B cell (primary cell): ENCODE measurements at places on chromosomes 1 and 21. TPM values are rescaled to one million over a fixed set of nuclear protein-coding genes. Genes with fewer than 3 reads are reported as not detected.
A peak's percentile ranks its signal among the peaks of the same experiment; 100 is the strongest.

MLLT11 gene
- polyA plus RNA-seq = 2.4 and 2.7 TPM in 2 replicates

STIL gene
- polyA plus RNA-seq = 0.79 and 1.2 TPM in 2 replicates

OR2L3 gene
- polyA plus RNA-seq = 0.17 and 0.42 TPM in 2 replicates

CD1E gene
- 0.33 TPM in 1 of 2 replicates, not detected in the other for polyA plus RNA-seq

TADA1 gene
- polyA plus RNA-seq = 12.0 and 13.0 TPM in 2 replicates

KANK4 gene
- polyA plus RNA-seq = not detected in 2 replicates

DNA sequence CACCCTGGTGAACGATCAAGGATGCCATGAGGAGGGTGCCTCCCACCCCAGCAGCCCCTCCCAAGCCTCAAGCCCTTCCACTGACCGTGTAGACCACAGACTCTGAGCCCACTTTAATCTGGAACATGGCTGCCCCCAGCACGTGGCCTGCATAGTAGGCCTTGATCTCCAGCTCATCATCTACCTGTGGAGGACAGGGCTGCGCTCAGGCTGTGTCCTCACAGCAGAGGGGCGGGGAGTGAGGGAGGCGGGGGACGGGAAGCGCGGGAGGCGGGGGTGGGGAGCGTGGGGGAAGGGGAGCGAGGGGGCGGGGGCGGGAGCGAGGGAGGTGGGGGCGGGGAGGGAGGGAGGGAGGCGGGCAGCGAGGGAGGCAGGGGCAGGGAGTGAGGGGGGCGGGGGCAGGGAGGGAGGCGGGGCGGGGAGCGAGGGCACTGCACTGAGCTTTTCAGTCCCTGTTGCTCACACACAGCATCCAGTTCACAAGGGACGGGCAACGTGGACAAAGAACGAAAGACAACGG, 7.1 kb downstream of the PUSL1 start:
- DNase-seq = no peak

DNA sequence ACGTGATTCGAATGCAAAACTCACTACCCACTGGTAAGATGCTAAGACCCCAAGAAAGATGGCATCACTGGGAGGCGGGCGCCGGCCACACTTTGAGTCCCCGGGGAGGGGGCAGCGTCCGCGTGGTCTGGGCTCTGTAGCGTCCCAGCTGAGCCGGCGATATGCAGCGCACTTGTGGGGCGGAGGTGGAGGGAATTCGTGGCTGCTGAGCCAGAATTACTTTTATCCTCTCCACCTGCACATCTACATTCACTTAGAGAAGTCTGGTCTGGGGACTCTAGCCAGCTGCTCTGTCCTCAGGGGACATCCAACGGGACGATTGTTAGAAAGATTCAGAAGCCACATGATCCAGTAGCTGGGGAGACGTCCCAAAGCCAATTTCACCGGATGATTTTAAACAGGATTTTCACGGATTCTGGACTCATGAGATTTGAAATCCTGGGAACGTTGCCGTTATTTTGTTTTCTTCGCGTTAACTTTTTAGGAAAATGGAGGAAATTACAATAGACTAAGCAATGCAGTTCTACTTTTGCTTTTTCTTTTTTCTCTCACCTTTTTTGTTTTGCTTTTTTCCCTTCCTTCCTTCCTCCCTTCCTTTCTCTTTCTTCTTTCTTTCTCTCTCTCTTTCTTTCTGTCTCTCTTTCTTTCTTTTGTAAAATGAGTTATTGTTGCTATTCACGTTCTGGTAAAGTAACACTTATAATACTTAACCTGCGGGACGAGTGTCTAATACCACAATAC, 1.3 kb downstream of the JAM2 start:
- DNase-seq = no peak

GRCh38 chr1:156073740-156074139, 8.5 kb downstream of the MEX3A start:
- DNase-seq = no peak

DNA sequence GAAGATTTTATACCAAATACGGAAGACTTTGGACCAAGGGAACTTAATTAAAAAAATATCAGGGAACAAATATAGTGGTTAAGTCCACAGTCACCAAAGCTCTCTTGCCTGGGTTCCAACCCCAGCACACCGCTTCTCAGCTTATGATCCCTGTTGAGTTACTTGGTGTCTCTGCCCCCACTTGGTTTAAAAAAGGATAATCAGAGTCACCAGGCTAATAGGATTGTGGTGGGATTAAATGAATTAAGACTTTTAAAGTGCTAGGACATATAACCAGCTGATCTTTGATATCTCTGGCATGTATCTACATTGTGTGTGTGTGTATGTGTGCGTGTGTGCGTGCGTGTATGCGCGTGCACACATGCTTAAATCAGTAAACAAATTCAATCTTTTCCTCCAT, 474.7 kb upstream of the DAB1 start:
- no peak for DNase-seq

DNA sequence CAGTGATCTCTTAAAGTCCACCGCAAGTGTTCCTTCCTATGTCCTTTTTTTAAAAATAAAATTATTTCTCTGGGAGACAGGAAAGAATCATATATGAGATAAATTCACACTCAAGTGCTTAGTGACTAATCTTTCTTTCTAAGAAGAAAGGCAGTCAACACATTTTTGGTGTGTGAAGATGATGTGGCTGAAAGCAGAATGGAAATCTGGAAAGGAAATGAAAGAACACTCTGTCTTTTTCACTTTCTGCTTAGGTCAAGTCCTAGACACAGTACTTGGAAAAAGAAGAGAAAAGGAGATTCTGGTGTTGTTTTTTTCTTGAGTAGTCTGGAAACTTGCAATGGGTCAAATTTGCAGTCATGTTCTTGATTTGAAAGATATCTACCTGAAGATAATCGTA, 45.5 kb upstream of the PRRX1 start:
- DNase-seq = no peak

DNA sequence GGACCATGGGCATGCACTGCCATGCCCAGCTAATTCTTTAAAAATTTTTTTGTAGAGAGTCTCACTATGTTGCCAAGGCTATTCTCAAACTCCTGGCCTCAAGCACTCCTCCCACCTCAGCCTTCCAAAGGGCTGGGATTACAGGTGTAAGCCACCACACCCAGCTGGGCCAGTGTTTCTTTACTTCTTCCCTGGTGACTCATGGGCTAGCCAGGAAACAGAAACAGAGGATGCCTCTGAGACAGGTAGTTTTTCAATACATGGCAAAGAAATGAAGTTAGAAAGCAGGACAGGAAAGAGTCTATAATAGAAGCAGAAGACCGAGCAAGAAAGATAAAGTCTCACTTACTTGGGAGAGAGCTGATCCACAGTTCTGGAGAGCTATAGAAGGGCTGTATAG, 7.6 kb upstream of the C1orf74 start:
- no peak for DNase-seq

DNA sequence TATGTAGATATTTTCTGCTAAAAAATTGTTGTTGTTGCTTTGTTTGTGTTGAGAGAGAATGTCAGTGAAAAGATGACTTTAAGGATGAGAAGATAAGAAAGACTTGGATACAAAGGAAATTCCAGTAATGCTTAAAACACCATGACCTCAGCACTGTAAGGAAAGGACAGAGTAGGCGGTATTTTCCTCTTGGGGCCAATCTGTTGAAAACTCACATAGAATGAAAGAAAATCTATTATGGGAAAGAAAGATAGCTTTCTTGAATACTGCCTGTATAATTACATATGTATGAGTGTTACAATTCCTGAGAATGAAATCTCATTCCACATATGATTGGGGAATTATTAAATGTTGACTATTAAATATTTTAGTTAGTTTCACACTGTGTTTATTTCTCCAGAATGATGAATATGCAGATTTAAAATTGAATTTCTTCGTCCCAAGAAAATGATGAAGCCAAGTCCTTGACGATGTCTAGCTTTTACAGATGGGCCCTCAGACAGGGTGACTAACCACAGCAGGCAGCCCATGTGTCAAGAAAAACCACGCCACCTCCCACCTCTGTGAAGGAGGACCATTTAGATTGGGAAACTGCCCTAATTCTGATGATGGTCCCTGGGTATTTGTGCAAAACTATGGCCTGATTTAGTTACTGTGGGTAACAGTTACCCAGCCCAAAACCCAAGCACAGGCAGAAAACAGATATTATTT, 49.7 kb upstream of the LMO4 start:
- DNase-seq = no peak

- no peak for DNase-seq
Measured at GRCh38 chr1:193070942-193071341, 11.5 kb downstream of the RO60 start.

GRCh38 chr1:200317236-200317635, 92.6 kb downstream of the ZNF281 start:
- DNase-seq = no peak

DNA sequence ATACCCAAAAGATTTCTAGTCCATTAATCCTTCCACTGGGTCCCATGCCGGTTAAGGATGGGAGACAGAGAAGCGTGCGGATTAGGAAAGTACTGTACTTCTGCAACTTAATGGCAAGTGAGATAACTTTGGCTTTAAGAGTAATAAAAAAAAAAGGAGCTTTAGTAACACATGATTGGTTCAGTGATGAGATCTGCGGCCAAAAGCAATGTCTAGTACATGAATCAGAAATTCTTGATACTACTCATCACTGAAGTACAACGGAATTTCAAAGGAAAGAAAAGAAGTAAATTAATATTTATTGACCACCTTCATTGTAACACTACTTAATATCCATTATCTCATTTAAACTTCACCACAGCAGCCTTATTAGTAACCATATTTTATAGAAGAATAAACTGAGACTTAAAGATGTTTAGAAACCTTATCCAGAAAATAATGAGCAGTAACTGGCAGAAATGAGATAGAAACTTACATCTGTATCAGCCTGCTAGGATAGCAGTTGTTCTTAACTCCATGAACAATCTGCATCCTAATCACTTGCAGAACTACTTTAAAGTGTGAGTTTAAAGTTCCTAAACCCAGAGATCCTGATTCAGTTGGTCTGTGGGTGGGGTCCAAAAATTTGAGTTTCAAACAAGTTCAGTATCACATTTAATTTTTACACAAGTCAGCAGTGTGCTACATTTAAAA, 14.1 kb upstream of the NUF2 start:
- no peak for DNase-seq

DNA sequence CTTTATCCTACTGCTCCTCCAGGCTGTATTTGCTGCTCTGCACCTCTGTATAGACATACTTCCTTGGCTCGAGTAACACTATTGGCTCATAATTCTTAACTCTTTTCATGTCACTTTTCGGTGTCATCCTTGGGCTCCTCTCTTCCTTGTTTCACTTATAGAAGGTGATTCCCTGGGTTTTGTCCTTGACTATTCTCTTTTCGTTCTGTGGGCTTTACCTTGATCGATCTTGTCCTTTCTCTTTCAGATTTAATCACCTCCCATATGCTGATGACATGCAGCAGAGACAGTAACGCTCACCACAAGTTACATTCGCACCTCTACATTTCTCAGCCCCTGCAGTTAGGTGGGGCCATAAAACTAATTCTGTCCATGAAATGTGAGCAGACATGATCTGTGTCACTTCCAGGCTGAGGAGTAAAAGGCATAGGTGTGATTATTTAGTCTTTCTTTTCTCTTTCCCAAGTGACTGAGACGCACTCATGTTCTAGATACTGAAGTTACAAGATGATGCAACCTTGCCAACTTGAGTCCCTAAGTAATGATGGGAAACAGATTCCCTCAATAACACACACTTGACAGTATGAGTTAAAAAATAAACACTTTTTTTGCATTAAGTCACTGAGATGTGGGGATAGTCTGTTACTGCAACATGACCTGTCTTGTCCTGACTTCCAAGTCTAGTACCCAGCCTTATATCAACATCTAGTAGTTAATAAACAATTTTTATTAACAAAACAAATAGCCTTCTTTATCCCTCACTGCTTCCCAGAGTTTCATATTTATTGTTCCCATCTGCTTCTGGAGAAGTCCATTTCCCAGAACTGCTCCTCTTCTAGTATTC, 49.9 kb upstream of the HAO2 start:
- no peak for DNase-seq

DNA sequence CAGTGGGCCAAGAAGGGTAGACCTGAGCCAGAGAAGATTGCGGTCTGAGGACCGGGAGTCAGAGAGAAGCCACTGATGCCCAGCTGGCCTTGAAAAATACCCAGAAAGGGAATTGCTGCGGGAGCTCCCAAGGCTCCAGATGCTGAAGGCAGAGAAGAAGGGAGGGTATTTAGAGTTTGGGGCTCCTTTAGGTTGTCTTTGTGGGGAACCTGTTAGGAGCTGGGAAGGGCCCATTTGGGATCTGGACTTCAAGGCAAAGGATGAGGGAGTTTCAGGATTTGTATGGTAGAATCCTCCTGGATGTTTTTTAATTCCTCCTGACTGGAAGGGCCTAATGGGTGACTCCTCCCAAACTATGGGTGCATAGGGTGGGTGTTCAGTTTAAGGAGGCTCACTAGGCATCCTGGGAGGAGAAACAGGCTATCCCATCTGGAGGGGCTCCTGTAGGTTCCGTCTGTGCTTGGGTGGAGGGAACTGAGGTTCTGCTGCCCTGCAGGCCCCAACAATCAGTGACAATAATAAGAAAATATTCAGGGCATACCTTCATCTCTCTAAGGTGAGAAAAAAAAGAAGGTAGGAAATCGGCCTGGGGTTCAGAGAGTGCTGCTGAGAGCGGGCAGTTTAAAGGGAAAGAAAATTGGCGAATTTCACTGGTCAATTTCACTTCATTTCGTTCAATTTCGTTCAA, 5.1 kb downstream of the FOXD2 start:
- no peak for DNase-seq

DNA sequence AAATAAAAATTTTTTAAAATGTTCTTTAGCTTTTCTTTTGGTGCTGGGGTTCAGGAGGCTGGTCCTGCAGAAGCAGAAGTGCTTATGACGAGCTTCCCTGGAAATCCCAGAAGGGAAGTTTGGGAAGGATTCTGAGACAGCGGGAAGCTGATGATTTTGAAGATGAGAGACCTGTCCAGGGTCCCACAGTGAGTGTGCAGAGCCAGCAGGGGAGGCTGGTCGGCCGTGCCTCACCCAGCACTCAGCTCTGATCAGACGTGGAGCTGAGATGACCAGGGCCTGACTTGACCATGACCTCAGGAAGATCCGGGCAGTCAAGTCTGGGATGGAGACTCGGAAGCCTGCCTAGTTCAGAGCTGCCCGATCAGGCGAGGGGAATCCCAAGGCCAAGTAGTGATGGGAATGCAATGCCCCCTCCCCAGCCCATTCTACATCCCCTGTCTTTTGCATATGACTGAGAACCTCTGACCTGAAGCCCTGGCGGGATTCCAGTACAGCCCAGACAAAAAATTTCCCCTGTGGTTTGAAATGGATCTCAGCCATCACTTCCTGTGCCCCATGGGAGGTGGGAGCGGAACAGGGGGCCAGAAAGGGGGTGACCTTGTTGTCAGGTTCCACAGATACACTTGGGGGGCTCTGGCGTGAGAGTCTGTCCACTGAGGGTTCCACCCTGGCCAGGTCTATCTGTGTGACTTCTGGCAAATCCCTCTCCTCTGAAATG, 96.8 kb upstream of the RUNX3 start:
- no peak for DNase-seq

DNA sequence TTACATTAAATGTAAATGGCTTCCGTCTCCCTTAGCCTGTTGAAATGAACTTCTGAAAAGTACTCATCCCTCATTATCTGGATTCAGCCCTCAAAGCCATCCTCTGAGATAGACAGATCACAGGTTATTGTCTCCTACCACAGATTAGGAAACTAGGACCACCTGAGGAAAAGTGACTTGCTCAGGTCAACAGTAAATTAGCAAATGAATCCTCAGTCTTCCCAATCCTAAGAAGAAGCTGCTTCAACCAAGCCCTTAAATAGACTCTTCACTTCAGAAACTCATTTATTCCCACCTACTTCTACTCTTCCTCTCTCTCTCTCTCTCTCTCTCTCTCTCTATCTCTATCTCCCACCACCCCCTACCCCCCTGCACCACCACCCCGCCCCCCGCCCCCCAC, 152.3 kb downstream of the DMRTA2 start:
- DNase-seq = no peak

- DNase-seq = no peak
Measured at GRCh38 chr1:172801771-172802322, 142.9 kb downstream of the FASLG start.

GRCh38 chr21:44817914-44818639, at the start of gene SUMO3:
Gene SUMO3, minus strand, starts transcription at chr21:44818062. Its CDS starts 94 bp downstream, at chr21:44817968.
- peak; percentile 95 for DNase-seq
